ENCODE measurements at places on chromosomes 1 and 21. TPM values are rescaled to one million over a fixed set of nuclear protein-coding genes. Genes with fewer than 3 reads are reported as not detected.

Gene WNT9A
- 1.5 TPM for total RNA-seq

Gene COL18A1
- 69.9 TPM for total RNA-seq

Gene GSTM1
- 10.8 TPM for total RNA-seq

Gene PADI3
- 2.3 TPM for total RNA-seq

Gene DNALI1
- 3.3 TPM for total RNA-seq

Gene MAP3K7CL
- total RNA-seq: 1.7 TPM

Gene KRTAP7-1
- not detected for total RNA-seq

Gene NUP210L
- not detected for total RNA-seq

Gene CEP170
- total RNA-seq: 23.1 TPM

Gene ATAD3B
- 30.3 TPM for total RNA-seq

Gene OR2T35
- total RNA-seq: not detected

Gene NPHS2
- total RNA-seq: not detected

Gene FCRL4
- total RNA-seq: not detected

Gene OR6N1
- total RNA-seq: not detected

Gene ZNF496
- 24.8 TPM for total RNA-seq

Gene BACH1
- 34.8 TPM for total RNA-seq

Gene KRTAP20-4
- total RNA-seq: not detected

Gene B4GALT2
- 86.7 TPM for total RNA-seq

Gene CNIH3
- total RNA-seq: 0.14 TPM

Gene ATP1A4
- not detected for total RNA-seq

Gene TYW3
- total RNA-seq: 10.4 TPM

Gene CELA3A
- total RNA-seq: not detected

Gene MTARC1
- 5.1 TPM for total RNA-seq

Gene LAD1
- 244 TPM for total RNA-seq

Gene RBM11
- 0.35 TPM for total RNA-seq

Gene GNG4
- total RNA-seq: 0.05 TPM

Gene DPYD
- total RNA-seq: 4.4 TPM

Gene ADAM30
- not detected for total RNA-seq

Gene C8A
- total RNA-seq: not detected

Gene ITGB2
- total RNA-seq: 0.42 TPM

Gene NCAM2
- not detected for total RNA-seq

Gene GABRD
- not detected for total RNA-seq

Gene LRRC40
- 18.3 TPM for total RNA-seq

All from airway epithelial cell (primary cell).